ENCODE measurements at places on chromosomes 12 and 14.

DNA sequence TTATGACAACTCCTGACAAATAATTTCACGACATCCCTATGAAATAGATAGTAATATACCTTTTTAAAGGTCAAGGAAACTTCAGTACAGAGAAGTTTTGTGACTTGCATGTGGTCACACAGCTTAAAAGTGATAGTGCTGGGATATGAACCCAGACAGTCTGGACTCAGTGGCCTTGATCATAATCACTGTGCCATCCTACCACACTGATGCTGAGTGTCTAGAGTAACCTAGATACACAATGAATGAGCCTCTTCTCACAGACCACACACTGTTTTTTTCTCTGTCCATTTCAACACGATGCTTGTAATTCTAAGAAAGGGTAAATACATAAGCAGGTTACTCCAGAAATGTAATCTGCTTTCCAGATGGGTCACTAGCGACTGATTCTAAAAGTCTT lies 88.2 kb downstream of the SYNE2 start:
- DNase-seq = no peak

DNA sequence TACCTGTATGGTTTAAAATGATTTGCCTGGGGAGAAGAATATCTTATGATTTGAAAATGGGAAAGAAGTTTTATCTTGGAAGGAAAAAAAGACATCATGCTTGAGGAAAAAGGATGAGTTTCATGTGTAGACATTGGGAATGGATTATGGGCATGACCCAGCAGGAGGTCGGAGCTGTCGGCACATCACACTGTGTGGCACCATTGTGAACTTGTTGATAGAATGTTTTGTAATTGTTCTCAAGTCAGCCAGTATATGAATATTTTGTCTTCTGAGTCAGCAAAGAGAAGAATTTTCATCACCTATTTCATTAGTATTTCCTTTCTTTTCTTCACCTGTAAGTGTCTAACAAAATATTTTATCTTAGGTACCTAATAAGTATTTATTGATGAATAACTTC lies 60.0 kb upstream of the HMGA2 start:
- DNase-seq = no peak

- no peak for DNase-seq
Observed at GRCh38 chr12:107484230-107484629, 201.4 kb upstream of the PWP1 start.

DNA sequence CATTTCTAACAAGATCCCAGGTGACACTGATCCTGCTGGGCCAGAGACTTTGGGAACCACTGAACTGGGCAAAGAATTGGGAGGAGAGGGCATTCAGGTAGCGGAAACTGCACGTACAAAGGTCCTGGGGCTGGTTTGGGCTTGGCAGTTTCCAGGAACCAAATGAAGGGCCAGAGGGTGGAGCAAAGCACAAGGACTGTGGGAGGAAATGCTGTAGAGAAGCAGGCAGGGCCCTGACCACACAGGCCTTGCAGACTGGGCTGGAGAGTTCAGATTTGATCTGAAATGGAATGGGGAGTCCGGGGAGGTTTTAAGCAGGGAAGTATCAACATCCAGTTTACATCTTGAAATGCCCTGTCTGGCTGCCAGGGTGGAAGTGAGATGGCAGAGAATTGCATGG lies 195.1 kb downstream of the PHETA1 start:
- DNase-seq = no peak

- DNase-seq = no peak
Observed at GRCh38 chr12:79959484-79959883, 24.6 kb upstream of the PPP1R12A start.

- peak; percentile 97 for DNase-seq
Observed at GRCh38 chr14:73713803-73714655, at the start of gene PNMA1. Gene PNMA1, minus strand, starts transcription at chr14:73714384. Its CDS starts 745 bp downstream, at chr14:73713639.

- no peak for DNase-seq
Observed at GRCh38 chr12:106429043-106429552, 71.5 kb downstream of the POLR3B start.

DNA sequence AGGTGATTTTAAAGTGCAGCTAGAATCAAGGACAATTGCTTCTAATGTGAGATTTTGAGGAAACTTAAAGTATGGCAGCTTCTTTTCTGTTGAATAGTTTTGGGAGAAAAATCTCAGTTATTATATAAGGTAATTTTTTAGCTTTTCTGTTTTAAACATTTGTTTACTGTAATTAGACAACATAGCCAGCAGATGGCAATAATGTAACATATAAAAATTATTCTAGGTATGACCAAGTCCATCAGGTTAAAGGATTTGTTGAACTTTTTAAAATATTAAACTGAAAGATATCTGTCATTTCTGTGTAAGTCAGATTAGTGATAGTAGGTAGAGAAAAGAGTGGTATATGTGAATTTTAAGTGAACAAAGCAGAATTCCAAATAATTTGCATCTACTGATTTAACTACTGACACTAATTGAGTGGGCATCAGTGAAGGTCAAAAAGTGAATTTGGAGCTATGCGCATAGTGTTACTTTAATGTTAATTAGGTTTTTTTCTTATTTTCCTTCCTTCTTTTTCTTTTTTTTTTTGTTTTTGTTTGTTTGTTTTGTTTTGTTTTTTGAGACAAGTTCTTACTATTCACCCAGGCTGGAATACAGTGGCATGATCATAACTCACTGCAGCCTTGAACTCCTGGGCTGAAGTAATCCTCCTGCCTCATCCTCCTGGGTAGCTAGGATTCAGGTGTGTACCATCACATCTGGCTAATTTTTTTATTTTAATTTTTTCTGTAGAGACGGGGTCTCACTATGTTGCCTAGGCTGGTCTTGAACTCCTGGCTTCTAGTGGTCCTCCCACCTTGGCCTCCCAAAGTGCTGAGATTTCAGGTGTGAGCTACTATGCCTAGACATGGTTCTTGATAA lies 18.6 kb downstream of the PRORP start:
- DNase-seq = no peak

DNA sequence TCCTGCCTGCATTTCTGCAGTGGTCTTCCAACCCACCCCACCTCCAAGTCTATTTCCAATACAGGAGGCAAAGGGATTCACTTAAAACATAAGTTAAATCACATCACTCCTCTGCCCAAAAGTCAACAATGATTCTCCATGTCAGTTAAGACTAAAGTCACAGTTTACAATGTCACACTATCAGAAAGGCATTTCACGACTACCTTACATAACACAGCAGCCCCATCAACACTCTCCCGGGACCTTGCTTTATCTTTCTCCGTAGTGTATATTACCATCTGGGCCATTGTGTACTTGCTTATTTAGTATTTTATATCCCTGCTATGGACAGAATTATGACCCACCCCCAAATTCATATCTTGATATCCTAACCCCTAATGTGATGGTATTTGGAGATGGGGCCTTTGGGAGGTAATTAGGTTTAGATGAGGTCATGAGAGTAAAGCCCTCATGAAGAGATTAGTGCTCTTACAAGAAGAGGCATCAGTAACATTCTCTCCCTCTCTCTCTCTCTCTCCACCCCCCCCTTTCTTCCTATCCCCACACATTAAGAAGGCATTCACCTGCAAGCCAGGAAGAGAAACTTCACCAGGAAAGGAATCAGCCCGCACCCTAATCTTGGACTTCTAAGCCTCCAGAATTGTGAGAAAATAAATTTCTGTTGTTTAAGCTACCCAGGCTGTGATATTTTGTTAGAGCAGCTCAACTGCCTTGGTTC lies 112.7 kb downstream of the GXYLT1 start:
- DNase-seq = no peak

DNA sequence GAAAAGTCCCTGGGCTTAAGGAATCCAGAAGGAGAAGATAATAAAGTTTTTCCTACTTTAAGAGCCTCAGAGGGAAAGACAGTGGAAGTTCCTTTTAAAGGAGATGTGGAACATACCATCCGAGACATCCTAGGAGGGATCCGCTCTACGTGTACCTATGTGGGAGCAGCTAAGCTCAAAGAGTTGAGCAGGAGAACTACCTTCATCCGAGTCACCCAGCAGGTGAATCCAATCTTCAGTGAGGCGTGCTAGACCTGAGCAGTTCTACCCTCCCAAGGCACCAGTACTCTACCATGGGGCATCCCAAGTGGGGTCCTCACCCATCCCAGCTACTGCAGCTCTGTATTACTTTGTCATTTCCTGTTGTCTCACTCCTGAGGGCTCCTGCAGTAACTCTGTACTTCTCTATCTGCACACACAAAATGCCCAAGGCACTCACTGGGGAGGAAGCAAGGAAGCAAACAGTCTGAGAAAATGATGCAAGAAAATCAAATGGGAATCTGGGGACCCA lies 3.8 kb downstream of the TINF2 start:
- no peak for DNase-seq

GRCh38 chr12:108568338-108569154 lies 6.2 kb downstream of the ISCU start:
- DNase-seq = peak; percentile 38

DNA sequence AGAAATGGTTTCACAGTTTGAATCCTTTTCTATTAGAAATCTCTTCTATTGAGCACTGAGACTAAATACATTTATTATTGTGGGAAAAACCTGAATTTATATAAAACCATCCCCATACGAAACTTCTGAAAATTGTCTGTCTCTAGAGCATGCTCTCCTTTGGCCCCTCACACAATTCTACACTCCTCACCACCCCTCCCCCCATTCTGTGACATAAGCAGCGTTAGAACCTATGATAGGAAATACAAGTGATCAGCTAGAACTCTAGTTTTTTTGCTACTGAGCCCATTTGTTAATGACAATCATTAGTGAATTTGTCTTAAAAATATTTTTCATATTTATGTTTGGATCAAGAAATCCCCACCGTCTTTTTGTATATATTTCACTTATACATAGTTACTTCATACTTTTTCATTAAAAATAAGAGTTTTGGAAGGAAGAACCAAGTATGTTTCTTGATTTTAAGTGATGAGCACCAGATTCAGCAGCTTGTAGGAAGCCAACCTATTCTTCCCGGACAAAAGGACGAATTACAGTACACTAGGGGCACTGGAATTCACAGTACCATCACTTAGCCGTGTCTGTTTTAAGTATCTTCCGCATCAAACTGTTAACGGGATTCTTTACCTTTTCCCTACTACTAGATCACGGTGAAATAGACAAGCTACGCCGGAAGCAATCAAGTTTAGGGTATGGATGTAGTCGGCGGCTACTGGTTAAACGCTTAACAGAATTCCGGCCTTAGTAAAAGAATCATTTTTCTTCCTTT lies 724 bp downstream of the GTSF1 start:
- no peak for DNase-seq

DNA sequence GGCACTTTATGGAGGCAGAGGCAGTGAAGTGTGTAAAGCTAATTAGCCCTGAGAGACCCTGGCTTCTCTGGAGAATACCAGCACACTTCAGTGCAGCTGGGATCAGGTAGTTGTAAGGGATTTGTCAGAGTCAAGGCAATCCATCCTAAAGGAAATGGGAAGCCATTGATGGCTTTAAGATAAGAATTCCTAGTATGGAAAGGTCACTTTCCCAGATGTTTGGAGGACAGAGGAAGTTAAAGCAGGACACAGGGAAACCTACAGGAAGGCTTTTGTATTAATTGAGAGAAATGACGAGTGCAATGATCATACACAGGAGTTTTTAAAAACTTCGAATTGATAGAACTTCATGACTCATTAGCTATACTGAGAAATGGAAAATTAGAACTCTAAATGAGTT lies 254.4 kb downstream of the SLC16A7 start:
- DNase-seq = no peak

- DNase-seq = no peak
Observed at GRCh38 chr12:6547987-6548386, 7.9 kb downstream of the IFFO1 start.

DNA sequence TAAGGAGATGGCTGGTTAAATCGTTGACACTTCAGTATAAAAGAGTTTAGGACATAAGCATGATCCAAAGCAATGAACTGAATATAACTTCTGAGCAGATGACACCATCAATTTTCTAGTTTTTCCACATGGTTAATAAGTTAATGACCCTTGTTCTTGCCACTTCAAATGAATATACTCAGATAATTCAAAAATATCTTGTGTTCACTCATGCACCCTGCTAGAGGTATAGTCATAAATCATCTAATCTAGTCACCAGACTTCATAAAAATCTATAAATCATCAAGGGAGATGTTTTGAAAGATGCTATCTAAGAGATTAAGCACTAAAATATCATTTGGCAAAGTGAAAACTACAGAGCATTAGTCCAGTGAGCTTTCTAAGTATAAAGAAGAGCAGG lies 131.9 kb downstream of the MDGA2 start:
- no peak for DNase-seq

GRCh38 chr12:46477541-46477940 lies 105.0 kb upstream of the SLC38A2 start:
- DNase-seq = no peak

DNA sequence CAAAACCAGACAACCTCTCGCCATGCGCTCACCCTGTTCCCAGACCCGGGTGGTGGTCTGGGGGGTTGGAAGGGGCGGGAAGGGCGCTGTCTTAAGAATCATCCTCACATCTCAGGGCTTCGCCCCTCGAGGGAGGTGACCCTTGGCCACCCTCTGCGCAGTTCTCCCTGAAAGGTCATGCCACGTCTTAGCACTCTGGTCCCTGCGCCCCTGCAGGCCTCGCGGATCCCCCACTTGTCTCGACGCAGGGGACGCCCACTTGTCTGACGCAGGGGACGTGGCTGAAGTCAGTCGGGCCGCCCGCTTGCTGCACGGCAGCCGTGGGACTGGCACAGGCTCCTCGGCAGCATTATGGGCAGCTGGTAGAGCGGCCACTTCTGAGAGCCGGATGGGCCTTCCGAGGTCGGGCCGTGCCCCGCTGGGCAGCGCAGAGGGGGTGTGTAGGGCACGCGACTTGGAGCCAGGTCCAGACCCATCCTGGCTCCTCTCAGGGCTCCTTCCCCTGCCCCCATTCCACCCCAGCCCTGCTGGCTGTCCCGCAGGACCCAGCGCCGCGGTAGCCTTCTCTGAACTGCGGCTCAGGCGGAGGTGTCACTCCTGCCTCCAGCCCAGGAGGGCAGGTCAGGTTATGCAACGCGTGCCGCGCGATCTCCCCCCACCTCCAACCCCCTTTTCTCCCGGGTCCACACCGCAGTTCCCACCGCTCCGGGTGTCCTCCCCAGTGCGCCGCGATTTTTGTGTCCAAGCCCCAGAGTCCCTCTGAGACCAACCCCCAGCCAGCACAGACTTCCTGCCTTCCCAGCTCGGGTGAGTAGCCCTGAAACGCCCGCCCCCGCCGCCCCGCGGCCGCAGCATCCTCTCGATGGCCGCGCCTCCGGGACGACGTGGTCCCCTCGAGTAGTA lies 40.9 kb upstream of the CAPRIN2 start:
- peak; percentile 48 for DNase-seq
